ENCODE measurements at places on chromosomes 5 and 9. TPM values are rescaled to one million over a fixed set of nuclear protein-coding genes. Genes with fewer than 3 reads are reported as not detected.

GRCh38 chr5:79436821-79437220, 77.1 kb downstream of the HOMER1 start:
- no peak for DNase-seq

DNA sequence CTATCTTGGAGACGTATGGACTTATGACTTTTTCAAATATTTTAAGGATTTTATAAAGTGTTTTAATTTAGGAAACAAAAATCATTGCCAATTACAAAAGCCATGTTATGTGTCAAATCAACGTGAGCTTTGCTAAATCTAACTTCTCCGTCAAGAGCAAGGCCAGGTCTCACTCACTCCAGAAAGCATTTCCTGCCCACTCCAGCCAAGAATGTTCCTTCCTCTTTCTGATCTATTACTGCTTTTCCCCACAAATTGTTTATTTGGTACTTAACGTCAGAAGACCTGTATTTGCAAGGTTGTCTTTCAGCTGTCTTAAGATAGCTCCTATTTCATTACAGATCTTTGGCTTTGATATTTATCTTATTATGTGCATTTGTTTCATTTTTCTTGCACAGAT, 193.5 kb upstream of the HAPLN1 start:
- no peak for DNase-seq

GRCh38 chr5:116585227-116585626, 10.6 kb upstream of the SEMA6A start:
- DNase-seq = no peak

GRCh38 chr9:9223175-9223574, 1389.6 kb downstream of the PTPRD start:
- DNase-seq = no peak

- no peak for DNase-seq
Measured at GRCh38 chr5:149177911-149178565, 36.7 kb downstream of the ABLIM3 start.

DNA sequence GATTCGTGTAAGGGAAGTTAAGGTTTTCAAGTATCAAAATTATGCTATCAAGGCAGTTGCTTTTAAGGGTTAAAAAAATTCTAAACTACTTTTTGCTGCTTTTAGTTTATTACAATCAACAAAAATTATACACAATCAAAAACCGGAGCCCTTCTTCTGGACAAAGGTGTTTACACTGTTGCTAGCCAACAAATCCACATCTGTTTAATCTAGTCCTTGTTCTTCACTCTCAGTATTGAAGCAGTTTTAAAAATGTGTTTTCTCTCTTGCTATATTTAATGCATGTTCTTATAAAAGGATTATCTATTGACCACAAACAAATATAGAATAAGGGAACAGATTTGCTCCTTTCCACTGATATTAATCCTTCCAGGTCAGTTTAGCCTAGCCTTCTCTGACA, 2.5 kb downstream of the FEM1C start:
- no peak for DNase-seq

- DNase-seq = peak; percentile 91
Measured at GRCh38 chr5:158695595-158696330, 404.0 kb downstream of the EBF1 start.

- DNase-seq = no peak
Measured at GRCh38 chr5:102654559-102655349, 100.4 kb upstream of the PAM start.

GRCh38 chr9:119391878-119392277, 22.6 kb upstream of the BRINP1 start:
- DNase-seq = no peak

DNA sequence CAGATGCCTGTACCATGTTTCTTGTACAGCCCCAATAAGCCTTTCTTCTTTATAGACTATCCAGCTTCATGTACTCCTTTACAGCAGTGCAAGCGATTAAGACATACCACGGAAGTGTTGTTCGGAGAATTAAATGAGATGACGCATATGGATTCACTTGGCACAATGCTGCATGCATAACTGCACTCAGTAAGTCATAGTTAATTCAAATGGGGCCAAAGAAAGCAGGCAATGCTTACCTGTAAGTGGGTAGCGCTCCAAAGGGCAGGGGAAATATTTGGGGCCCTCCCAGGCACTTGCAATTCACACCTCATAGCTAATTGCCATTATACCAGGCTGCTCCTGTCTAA, 7.7 kb upstream of the ADRA1B start:
- no peak for DNase-seq

The ENTREP1 gene
- total RNA-seq = 37.4 TPM

The LCN2 gene
- total RNA-seq = 155 TPM

GRCh38 chr5:114636271-114636670, 274.4 kb downstream of the KCNN2 start:
- no peak for DNase-seq

The SPDL1 gene
- 9.3 TPM for total RNA-seq

GRCh38 chr5:57119031-57119430, 54.8 kb upstream of the GPBP1 start:
- DNase-seq = no peak

GRCh38 chr5:171688696-171689495, 96.7 kb upstream of the SMIM23 start:
- no peak for DNase-seq

DNA sequence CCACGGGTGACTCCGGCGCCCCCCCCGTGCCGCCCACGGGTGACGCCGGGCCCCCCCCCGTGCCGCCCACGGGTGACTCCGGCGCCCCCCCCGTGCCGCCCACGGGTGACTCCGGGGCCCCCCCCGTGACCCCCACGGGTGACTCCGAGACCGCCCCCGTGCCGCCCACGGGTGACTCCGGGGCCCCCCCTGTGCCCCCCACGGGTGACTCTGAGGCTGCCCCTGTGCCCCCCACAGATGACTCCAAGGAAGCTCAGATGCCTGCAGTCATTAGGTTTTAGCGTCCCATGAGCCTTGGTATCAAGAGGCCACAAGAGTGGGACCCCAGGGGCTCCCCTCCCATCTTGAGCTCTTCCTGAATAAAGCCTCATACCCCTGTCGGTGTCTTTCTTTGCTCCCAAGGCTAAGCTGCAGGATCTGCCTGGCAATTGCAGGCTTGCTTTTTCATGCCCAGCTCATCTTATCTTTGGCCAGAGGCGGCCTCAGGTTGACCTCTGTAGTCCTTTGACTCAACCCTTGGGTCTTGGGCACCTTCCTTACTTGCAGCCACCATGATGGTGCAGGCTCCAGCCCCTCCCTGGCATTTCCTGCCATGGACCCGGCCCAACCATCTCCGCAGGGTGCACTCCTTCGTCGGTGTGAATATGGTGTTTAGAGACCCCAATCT, 9.8 kb downstream of the CEL start:
- DNase-seq = no peak

- DNase-seq = peak; percentile 73
Measured at GRCh38 chr9:121073038-121073437, 1.7 kb upstream of the CNTRL start.

- no peak for DNase-seq
Measured at GRCh38 chr9:4553951-4554381, 63.7 kb downstream of the SLC1A1 start.

The CCNO gene
- 1.1 TPM for total RNA-seq

DNA sequence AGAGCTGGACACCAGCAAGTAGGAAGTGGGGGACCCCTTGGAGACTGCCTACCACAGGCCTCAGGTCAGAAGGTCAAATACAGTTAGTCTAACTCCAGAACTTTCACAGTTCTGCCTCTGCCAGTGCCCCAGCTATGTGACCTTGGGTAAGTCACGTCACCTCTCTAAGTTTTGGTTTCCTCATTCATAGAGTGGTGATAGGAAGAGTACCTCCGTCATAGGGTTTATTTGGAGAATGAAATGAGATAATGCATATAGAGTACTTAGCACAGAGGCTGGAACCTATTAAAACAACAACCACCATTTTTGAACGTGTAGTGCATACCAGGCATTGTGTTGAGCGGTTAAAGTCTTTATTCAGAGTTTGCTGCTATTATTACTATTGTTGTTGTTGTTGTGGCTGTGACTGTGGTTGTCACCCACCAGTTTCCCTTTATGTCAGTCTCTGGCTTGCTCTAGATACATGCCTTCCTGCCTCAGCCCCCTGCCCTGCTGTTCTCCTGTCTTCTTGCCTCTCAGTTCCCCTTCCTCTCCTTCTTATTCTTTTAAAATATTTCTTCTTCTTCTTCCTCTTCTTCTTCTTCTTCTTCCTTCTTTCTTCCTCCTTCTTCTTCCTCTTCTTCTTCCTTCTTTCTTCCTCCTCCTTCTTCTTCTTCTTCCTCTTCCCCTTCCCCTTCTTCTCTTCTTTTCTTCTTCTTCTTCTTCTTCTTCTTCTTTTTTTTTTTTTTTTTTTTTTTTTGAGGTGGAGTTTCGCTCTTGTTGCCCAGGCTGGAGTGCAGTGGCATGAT, 67.8 kb downstream of the RALGPS1 start:
- no peak for DNase-seq

DNA sequence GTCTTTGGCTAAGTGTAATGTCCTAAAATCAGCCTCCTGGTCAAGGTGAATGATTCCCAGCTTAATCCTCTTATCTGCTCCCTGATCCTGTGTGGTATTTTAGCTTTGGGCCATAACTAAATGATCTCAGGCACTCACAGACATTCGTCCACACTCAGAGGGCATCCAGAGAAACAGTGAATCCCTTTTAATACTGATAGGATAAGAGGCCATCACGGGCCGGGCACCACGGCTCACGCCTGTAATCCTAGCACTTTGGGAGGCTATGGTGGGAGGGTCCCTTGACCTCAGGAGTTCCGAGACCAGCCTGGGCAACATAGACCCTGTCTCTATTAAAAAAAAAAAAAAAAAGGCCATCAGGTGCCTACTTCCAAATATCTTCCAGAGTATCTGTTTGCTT, 6.3 kb downstream of the PDCL start:
- no peak for DNase-seq

The CEP78 gene
- total RNA-seq = 17.3 TPM

DNA sequence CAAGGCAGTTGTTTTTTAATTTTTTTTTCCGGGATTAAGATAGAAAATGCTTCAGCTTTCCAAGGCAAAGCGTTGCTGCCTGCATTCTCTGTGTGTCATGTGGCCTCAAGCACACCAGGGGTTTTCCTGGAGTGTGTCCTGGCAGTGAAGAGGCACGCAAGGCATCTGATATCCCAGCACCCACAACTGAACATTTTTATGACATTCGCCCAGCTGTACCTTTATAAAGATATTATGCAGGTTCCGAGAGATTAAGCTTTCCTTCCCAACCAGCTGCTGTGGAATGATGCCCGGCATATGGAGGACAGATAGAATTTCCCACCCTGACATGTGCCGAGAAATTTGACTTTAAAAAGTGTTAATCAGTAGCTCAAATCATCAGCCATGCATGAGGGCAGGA, 205.6 kb downstream of the GADD45G start:
- DNase-seq = no peak

The IL31RA gene
- total RNA-seq = 0.55 TPM
